ENCODE measurements at places on chromosomes 12 and 14.

GRCh38 chr12:92275443-92276154, 130.0 kb upstream of the BTG1 start:
- DNase-seq: no peak

DNA sequence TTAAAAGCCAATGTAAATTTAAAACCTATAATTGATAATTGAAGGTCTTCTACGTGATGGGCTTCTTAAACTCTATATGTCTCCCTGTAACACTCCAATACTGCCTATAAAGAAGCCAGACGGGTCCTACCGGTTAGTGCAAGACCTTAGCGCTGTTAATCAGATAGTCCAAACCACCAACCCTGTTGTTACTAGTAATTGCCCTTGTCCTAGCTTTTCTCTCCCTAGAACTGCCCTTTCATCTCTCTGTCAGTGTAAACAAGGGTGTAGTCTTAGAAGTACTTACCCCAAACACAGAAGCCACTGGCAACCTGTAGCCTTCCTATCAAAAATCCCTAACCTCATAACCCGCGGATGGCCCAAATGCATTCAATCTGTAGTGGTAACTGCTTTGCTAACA, 243.0 kb upstream of the DIO3 start:
- no peak for DNase-seq

- no peak for DNase-seq
Measured at GRCh38 chr12:52043386-52044212, 7.6 kb upstream of the NR4A1 start.

DNA sequence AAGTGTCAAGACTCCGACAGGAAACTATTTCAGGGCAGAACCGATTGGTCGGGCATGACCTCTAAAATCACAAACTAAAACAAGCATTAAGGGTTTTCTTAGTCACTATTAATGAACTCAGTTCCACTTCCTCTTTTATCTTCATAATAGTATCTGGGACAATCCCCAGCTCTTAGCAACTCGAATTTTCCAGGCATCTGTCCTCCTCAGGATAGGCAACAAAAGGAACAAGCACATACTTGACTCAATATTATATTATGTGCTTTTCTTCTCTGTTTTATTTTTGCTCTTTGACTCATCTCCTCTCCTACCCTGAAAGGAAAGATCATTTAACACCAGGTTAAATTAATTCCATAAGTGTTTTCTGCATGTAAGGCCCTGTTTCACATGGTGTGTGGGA, 638.3 kb upstream of the TBX3 start:
- DNase-seq: no peak

DNA sequence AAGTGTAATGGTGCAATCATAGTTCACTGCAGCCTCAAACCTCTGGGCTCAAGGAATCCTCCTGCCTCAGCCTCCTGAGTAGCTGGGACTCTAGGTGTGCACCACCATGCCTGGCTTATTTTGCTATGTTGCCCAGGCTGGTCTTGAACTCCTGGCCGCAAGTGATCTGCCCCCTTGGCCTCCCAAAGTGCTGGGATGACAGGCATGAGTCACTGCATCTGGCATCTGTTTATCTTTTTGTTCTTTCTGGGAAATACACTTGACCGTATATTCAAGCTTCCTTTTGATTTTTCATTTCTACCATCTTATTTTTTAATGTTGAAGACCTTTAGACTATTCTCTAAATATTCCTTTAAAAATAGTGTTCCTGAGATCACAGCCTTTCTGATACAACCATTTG, 82.4 kb upstream of the OSBPL8 start:
- no peak for DNase-seq

- DNase-seq: no peak
Measured at GRCh38 chr14:56770512-56770911, 39.8 kb downstream of the OTX2 start.

GRCh38 chr12:58099476-58099875, 158.1 kb downstream of the ATP23 start:
- DNase-seq: no peak

- DNase-seq: no peak
Measured at GRCh38 chr12:31033146-31033545, 40.5 kb upstream of the DDX11 start.

- DNase-seq: peak; percentile 44
Measured at GRCh38 chr12:110698171-110698902, 9.4 kb upstream of the HVCN1 start.

DNA sequence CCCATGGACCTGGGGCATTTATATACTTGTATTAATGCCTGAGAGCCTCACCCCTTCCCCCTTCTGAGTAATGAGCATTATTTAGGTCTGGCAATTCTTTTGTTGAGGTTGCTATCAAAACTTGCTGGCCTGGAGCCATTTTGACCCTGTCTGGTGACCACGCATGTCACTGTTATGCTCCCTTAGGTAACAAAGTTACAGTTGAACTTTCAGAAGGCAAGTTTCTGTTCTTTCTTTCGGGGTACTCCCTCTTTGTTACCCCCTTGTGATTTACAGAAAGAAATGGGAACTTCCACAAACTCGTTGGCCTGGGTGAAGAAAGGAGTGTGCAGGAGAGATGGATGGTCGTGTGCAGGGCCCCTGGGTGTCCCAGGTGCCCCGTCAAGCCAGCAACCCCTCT, 305.4 kb downstream of the DPF3 start:
- no peak for DNase-seq
